Gastrocnemius medialis (tissue), 4 donors: ENCODE measurements at places on chromosomes 1 and 21. TPM values are rescaled to one million over a fixed set of nuclear protein-coding genes. Genes with fewer than 3 reads are reported as not detected.
A peak's percentile ranks its signal among the peaks of the same experiment; 100 is the strongest.

DNA sequence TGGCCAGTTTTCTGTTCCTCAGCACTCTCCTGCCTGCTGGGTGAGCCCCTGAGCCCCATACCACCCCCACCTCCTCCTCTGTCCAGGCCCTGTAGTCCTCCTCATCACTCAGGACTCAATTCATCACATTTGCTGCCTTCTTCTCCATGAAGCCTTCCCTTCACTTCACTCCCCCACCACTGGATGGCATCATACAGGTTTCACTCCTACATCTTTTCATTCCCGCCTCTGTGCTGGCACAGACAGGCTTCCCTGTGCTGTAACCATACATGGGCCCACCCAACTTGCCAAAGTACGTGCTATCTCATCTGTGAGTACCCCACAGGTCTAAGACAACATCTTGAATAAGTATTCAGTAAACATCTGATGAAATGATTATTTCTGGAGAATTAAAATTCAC, 56.9 kb downstream of the SLC45A1 start:
- DNase-seq: no peak

The CAMK2N1 gene
- total RNA-seq: 1.6 TPM

The RAB42 gene
- total RNA-seq: not detected

- no peak for DNase-seq
These were observed 20.9 kb downstream of the CA6 start for GRCh38 chr1:8966606-8967005.

DNA sequence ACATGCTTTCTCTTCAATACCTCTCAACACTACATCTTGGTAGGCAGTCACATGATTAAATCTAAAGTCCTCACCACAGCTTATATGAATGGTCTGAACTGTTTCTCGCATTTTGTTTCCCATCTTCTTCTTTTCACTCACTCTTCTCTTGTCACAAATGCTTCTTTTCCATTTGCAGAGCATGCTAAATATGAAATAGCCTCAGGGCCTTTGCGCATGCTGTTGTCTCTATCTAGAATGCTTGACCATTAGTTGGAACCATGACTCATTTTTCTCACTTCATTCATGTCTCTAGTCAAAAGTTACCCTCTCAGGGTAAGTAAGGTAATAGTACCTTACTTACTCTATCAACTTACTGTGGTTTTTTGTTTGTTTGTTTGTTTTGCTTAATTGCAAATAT, 239.7 kb downstream of the PTPRC start:
- DNase-seq: no peak

The PTPRC gene
- total RNA-seq: 1.7 TPM

DNA sequence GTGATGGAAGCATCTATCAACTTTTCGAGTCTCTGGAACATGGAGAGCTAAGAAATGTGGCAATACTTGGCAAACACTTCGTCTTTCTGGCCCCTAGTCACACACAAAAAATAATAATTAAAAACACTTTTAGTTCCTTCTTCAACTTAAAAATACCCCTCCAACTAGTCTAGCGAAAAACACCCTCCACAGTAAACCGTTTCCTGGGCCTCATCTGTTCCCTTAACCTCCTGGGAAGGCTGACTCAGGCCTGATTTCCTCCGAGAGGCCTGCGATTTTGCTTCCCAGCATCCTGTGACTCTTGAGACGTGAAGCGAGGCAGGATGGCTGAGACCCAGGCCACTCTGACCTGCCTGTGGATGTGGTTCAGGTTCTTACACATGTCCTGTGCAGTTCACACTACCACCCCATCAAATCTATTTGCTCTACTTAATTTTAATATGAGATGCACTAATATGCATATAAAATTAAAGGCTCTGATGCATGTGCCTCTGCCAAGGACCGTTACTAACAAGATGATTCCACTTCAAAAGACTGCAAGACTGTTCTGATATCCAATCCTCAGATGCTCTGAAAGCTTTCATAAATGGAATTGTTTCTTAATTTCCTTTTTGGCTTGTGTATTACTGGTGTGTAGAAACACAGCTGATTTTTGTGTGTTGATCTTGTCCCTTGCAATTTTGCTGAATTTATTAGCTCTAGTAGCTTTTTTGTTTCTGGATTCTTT, 3.5 kb downstream of the NAV1 start:
- DNase-seq: peak; percentile 42

The TP73 gene
- total RNA-seq: 0.07 TPM

The TPRG1L gene
- 25.3 TPM for total RNA-seq

The AMIGO1 gene
- total RNA-seq: 13.6 TPM

The LRRIQ3 gene
- not detected for total RNA-seq

DNA sequence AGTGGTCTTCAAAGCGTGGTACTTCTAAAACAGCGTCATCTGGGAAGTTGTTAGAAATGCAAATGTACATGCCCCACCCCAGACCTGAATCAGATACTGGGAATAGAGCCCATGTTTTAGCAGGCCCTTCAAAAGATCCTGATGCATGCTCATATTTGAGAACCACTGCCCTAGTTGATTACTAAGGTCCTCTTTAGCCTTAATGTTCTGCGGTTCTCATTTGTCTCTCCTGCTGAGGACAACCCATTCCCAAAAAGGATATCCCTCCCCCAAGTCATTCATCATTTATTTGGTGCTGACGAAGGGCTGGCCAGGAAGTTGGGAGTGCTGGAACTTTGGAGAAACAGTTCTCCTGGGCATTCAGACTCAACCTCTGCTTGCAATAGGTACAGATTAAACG, 92.4 kb upstream of the RALGPS2 start:
- DNase-seq: no peak

- DNase-seq: no peak
These were observed 33.3 kb upstream of the PIGC start for GRCh38 chr1:172477216-172477615.

DNA sequence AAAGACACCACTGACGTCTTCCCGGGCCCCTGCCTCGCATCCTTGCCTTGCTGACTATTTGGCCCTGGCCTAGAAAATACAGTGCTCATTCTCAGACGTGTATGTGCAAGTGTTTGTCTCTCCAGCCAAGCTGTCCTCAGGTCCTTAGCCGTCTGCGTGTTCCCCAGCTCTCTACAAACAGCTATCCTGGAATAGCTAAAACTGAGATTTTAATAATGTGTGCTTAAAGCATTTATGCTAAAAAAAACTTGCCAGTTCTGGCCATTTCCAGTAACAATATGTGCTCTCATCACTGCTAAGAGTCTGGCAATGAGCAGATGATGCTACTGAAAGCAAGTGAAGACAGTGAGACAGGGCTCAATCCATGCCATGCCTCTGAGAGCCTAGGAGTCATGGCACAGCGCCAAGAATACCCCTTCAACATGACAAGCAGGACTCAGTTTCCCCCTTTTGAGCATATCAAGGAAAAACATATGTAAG, 55.7 kb downstream of the IRF2BP2 start:
- no peak for DNase-seq

DNA sequence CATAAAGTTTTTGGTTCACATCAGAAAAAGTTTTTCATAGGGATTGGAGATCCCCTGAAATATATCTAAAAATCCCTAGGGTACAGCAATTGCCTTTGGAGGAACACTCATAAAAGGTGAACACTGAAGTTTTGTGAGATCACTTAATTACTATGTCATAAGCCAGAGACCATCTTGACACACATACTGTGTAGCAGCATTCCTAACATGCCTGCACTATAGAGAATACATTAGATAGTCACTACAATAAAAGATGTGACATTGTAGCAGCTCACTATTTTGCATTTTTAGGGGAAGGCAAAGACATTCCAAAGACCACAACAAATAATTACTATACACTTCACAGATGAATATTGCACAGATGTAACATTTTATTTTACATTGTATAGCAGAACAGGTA, 779.9 kb downstream of the KCNT2 start:
- DNase-seq: no peak

The SELENON gene
- 20.0 TPM for total RNA-seq

GRCh38 chr1:184598403-184599193, 156.1 kb downstream of the EDEM3 start:
- no peak for DNase-seq

DNA sequence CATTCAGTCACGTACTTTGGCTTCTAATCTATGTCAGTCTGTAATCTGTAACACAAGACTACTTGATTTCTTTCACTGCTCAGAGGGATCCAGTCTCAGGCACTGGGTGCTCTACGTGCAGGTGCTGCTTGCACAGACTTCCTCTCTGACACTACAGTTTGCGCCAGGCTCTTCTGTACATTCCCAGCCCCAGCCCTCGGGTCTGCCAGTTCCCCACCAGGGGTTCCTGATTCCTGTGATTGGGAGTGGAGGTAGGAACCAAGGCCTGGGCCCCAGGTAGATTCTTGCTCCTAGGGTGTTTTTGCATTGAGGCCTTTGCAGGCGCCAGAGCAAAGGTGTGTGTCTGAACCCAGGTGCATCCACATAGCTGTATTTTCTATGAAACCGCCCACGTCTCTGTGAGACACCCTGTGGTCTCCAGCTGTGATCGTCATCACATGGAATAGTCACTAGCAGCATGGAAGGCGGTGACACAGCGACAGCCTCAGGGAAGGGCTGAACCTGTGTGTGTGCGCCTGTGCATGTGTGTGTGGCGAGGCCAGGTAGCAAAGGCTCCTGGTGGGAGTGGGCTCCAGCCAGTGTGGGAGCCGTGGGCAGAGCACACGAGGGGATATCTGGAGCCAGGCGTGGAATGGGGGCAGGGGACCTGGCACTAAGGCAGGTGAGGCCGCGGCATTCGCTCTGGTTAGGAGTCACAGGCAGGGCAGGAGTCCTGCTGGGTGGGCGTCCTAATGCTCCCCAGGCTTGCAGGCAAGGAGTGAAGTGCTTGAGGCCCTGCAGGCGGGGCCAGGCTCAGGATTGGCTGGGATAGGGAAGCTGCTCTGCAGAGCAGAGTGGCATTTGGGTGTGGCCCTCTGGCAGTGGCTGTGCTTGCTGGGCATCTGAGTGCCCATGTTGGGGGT, 5.2 kb downstream of the GJC2 start:
- no peak for DNase-seq

DNA sequence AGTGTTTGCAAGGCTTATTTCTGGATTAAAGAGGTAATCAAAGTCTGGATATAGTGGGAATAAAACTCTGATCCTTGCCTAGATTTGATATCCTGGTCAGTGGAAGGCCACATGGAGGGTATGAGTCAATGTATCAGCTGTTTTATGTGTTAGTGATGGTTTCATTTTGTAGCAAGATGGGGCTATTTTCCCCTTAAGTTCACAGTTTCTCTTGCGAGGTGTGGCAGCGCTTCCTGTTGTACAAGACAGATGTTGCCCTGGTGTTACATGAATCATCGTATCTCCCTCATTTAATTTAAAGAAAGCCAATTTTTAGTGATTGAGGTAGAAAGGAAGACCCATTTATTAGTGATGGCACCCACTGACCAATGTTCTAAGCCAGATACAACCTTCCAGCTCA, 220.2 kb downstream of the DUSP10 start:
- no peak for DNase-seq

- no peak for DNase-seq
These were observed 46.2 kb downstream of the AHDC1 start for GRCh38 chr1:27557596-27558340.

The INSRR gene
- total RNA-seq: not detected

DNA sequence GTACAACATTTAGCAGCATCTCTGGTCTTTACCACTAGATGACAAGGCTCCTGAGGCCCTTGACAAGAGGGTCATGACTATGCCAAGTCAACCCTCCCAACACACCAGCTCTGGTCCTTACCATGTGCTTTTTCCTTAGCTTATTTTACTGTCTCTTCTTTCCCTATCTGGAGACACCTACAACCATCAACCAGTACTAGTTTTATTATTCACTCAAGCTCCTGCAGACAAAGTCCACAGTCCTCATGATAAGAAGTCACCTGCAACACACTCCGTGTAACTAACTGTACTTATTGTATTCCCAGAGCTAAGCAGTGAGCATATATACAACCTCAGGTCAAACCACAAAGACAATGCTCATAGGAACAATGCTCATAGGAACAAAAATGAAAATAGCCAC, 15.3 kb downstream of the PABPC4 start:
- no peak for DNase-seq

GRCh38 chr21:46144464-46145070, 10.8 kb downstream of the FTCD start:
- DNase-seq: no peak

The SUSD4 gene
- 4.0 TPM for total RNA-seq

DNA sequence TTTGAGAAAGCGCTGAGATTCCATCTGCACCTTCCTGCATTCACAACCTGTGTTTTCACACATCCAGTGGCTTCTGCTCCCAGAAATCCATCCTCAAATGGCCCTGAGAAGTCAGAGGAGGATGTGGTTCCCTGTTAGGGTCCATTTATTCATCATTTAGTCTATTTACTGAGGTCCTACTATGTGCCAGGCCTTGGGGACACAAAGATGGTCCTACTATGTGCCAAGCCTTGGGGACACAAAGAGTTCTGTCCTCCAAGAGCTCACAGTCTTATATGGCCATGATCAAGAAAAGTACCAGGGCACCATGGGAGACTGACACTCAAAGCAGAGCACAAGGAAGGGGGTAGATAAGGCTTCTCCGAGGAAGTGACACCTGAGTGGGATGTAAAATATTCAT, 147.1 kb upstream of the ATP1B1 start:
- DNase-seq: no peak
